ENCODE measurements at places on chromosomes 4 and X.

- no peak for DNase-seq
Measured at GRCh38 chr4:102869569-102870197, 891 bp downstream of the CISD2 start.

DNA sequence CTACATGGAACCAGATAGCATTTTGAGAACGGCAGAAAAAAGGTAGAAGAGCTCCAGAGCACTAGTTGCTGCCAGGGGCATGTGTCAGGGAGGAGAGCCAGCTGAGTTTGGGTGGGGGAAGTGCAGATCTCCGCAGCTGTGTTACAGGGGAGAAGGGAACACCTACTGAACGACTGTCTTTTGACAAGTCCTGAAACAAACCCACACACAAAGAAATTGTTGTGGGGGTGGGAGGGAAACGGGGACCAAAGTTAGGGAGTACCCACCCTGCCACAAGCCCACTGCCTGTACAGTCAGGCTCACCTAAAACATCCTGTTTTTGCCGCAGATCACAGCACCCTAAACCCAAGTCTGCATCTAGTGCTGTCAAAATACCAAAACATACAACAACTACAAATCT lies 55.5 kb downstream of the LEF1 start:
- no peak for DNase-seq

DNA sequence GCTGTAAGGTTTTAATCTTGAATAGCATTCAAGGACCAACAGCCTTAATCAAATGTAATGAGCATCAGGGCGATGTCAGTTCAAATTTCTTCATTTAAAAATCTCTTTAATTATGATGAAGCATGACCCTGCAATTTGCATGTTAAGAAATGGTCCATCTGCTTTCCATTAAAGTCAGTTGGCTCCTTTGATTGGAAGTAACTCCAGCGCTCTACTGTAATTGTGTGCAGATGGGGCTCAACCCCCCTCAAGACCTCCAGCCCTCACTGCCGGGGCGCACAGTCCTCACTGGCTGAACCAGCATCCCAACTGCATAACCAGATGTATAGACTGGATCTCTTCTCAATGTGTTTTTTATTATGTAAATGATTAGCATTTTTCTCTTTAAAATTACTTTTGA lies 126.9 kb downstream of the VCX3B start:
- no peak for DNase-seq

GRCh38 chr4:94486372-94486801 lies 34.6 kb downstream of the PDLIM5 start:
- DNase-seq = no peak

GRCh38 chr4:98996765-98997068 lies 1.2 kb downstream of the METAP1 start:
- no peak for DNase-seq
